ENCODE measurements at places on chromosomes 6 and 20.

DNA sequence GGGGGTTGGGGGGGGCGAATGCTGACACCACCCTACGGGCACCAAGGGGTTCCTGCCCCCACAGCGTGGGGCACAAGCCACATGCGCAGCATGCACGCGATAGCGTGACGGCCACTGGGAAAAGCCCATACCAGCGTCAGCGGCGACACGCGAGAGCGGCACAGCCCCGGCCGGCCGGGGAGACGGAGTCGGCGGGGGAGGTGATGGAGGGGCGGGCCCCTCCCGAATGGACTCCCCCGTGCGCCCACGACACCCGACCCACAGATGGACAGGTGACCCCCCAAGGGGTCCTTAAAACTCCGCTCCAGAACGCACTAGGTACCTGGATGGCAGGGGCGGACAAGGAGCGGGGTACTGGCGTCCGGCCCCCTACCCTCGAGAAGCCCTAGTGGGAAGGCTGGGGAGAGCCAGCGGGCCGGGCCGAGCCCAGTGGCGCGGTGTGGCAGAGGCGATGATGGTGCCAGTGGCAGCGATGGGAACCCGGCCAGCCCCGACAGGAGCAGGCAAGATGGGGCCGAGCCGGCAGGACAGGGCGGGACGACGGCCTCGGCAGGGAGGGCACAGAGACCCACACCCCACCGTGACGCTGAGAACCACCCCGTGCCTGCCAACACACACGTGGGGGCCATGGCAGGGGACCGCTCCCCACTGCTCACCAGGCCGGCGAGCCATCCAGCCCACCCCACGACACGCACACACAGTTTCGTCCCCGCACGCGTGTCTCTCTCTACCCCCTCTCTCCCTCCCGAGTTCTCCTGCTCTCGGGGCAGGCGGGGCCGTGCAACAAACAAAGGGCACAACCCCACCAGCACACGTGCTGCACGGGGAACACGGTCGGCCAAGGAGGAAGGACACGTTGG, 1959.8 kb upstream of the DEFB115 start:
- H3K36me3 ChIP-seq, result peaks cover 10% of the 10 kb centered on the region
- no peak for DNase-seq
- H3K4me1 ChIP-seq, result no peaks in the 10 kb centered on the region
- H3K4me3 ChIP-seq, result no peak overlapping the region
- H3K27me3 ChIP-seq, result no peaks in the 10 kb centered on the region

GRCh38 chr20:16048876-16049275, 524.4 kb downstream of the KIF16B start:
- H3K4me3 ChIP-seq, result no peak overlapping the region
- peaks cover 2% of the 10 kb centered on the region for H3K27me3 ChIP-seq
- no peak for DNase-seq
- no peak overlapping the region for H3K27ac ChIP-seq
- no peaks in the 10 kb centered on the region for H3K36me3 ChIP-seq
- H3K4me1 ChIP-seq, result no peaks in the 10 kb centered on the region

DNA sequence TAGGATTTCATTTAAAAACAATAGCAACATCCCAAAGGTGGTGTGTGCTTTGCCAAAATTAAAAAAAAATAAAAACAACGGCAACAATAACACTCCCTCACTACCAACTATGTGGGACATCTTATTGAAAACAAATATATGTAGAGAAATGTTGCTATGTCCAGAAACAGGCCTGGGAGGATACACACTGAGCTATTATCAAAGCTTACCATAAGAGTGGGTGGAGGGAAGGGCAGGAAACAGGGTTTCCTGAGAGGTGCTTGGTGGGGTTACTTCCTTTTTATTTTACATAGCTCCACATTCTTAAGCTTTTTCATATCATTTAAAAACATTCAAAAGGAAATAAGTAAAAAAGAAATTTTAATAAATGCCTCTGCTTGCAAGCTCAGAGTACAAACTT, 150.0 kb upstream of the RIPOR2 start:
- H3K27ac ChIP-seq, result no peak overlapping the region
- H3K4me3 ChIP-seq, result no peak overlapping the region
- peaks cover 28% of the 10 kb centered on the region for H3K36me3 ChIP-seq
- H3K4me1 ChIP-seq, result peaks cover 13% of the 10 kb centered on the region

DNA sequence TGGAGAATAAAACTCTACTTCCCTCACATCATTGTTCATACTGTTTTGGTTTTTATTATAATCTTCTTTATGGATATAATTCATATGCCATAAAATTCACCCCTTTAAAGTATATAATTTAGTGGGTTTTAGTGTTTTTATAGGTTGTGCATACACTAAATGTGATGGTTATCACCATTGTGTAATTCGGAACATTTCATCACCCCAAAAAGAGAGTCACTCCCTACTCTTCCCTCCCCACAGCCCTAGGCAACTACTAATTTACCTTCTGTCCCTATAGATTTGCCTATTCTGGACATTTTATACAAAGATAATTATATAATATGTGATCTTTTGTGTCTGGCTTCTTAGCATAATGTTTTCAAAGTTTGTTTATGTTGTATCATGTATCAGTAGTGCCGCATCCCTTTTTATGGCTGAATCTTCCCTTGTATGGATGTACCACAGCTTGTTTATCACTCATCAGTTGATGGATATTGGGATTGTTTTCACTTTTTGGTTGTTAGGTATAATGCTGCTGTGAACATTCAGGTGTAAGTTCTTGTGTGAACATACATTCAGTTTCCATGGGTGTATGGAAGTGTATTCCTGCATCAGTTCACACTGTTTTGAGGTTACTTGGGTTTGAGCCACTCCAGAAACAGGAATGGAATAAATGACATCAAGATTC, 4.2 kb downstream of the TM9SF4 start:
- peaks cover 11% of the 10 kb centered on the region for H3K36me3 ChIP-seq
- peaks cover 51% of the 10 kb centered on the region for H3K4me1 ChIP-seq
- no peaks in the 10 kb centered on the region for H3K27me3 ChIP-seq
- H3K4me3 ChIP-seq, result no peak overlapping the region

DNA sequence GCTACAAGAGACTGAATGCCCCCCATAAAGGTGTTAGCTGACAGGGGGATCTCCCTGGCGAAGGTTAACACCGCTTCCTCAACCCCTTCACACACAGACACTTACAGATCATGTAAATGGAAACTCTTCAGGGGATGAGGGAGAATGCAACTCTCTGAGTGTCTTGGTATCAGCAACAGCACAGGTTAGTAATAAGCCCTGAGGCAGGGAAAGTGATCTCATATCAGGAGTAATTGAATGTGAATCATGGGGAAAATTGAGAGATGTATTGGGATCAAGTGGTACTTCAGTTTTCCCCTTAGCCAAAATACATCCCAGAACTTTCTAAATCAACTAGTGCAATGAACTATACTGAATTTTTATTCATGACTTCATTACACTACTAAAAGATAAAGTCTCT, 23.8 kb downstream of the OR2J3 start:
- DNase-seq, result no peak
- no peaks in the 10 kb centered on the region for H3K4me1 ChIP-seq
- no peak overlapping the region for H3K27ac ChIP-seq
- peaks cover 42% of the 10 kb centered on the region for H3K27me3 ChIP-seq

GRCh38 chr20:50012282-50013263, 29.8 kb downstream of the SNAI1 start:
- H3K27me3 ChIP-seq, result peaks cover 8% of the 10 kb centered on the region
- H3K4me3 ChIP-seq, result no peak overlapping the region
- no peak for DNase-seq
- H3K36me3 ChIP-seq, result no peaks in the 10 kb centered on the region
- H3K4me1 ChIP-seq, result peaks cover 5% of the 10 kb centered on the region

DNA sequence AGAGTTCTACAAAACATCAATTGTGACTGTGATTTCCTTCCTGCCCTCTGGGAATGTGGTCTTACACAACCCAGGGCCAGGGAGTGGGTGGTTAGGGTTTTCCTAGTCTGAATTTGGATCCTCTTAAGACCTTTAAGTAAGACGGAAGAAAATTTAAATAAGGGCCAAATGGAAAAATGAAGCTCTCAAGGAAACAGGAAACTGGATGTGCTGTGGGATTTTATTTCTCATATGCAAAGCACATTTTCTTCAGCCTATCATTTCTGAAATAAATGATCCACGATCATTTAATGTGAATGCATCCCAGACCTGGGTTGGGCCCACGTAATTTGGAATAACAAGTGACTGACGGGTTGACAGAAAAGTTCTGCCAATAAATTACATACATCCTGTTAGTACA, 243.6 kb downstream of the CLIC5 start:
- peaks cover 6% of the 10 kb centered on the region for H3K36me3 ChIP-seq
- no peaks in the 10 kb centered on the region for H3K4me1 ChIP-seq
- no peak overlapping the region for H3K4me3 ChIP-seq
- DNase-seq, result no peak

- no peak overlapping the region for H3K4me3 ChIP-seq
- no peaks in the 10 kb centered on the region for H3K4me1 ChIP-seq
- DNase-seq, result no peak
- no peak overlapping the region for H3K27ac ChIP-seq
Observed at GRCh38 chr6:56911847-56912246, 43.1 kb upstream of the BEND6 start.

DNA sequence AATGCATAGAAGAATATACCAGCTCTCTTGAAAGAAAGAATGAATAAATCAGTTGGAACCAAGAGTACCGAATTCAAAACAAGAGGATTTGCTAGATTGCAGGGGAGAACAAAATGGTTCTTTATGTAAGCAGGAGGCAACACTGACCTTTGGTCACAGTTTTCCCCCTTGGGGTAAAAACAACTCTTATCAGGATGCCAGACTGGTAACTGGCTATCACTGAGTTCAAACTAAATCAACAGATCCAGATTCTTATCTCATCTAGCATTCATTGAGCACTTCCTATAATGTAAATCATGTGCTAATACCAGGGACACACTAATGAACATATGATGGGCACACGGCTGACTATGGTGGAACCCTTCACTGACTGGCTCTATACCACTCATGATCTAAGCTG, 4.8 kb upstream of the IL17F start:
- H3K36me3 ChIP-seq, result no peaks in the 10 kb centered on the region
- H3K4me1 ChIP-seq, result peaks cover 7% of the 10 kb centered on the region
- no peak overlapping the region for H3K4me3 ChIP-seq

DNA sequence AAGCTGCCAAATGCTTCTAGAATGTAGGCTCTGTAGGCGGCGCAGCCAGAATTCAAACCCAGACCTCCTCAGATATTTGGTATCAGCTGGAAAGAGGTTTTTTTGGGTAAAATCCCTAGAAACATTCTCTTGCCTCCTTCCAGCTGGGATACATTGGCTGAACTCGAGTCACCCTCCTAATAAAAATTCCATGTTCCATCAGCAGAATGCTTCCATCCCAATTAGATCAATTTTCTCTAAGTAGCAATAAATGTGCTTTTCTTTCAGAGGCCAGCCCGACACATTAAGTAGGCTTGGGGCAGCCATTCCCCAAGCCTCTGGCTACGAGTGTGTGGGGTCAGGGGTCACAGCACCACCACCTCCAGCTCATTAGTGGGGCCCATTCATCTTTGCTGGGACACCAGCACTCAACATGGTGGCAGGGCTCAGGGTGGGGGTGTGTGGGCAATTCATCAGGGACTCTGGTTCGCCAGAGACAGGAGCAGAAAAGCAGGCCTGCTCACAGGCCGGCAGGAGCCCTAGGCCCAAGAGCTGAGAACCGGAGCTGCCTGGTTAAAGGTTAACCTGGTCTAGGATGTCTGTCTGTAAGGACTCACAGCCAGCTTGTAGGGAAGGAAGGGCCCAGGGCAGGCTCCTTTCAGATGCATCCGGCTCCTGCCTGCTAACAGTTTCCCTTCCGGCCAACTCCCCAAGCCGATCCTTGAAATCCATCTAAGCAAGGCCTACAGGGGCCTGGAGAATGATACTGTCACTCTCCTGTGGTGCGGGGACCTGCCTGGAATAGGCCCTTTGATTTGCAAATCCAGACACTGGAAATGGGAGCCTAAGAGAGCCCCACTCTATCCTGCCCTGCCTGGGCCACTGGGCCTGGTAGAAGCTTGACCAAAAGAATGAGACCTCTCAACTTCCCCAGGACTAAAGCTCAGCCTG, 159.1 kb upstream of the TOP1 start:
- DNase-seq, result no peak
- peaks cover 3% of the 10 kb centered on the region for H3K4me1 ChIP-seq
- no peak overlapping the region for H3K27ac ChIP-seq
- no peaks in the 10 kb centered on the region for H3K36me3 ChIP-seq
- no peaks in the 10 kb centered on the region for H3K27me3 ChIP-seq

DNA sequence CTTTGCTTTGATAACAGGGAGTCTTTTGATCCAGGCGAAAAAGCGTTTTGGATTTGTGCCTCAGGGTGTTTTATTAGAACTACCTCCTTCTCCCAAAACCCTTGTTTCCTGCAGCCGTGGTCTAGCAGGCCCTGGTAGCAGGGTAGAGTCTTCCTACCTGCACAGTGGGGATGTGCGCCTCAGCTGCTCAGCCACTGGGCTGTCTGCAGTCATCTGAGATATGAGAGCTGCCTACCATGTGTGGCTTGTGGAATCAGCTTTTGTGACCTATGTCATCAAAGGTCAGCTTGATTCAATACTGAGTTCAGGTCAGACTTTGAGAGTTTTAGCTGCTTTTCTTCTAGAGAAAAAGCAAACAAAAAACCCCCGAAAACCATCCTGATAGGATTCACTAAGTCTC, 279.5 kb downstream of the CLIC5 start:
- H3K4me1 ChIP-seq, result peaks cover 19% of the 10 kb centered on the region
- peaks cover 7% of the 10 kb centered on the region for H3K27me3 ChIP-seq
- DNase-seq, result no peak
- H3K27ac ChIP-seq, result peak overlapping the region; percentile 83
- no peaks in the 10 kb centered on the region for H3K36me3 ChIP-seq

Measured in natural killer cell treated with Interleukin-12 subunit alpha and Interleukin-12 subunit beta and Interleukin-15 and Interleukin-18, amount 100 ng/mL, for 72 hours (primary cell).